D721Med (cell line): ENCODE measurements at places on chromosomes 3 and 15.

GRCh38 chr3:127226946-127227842 is 34.3 kb downstream of the PRR23E start:
- DNase-seq = no peak

DNA sequence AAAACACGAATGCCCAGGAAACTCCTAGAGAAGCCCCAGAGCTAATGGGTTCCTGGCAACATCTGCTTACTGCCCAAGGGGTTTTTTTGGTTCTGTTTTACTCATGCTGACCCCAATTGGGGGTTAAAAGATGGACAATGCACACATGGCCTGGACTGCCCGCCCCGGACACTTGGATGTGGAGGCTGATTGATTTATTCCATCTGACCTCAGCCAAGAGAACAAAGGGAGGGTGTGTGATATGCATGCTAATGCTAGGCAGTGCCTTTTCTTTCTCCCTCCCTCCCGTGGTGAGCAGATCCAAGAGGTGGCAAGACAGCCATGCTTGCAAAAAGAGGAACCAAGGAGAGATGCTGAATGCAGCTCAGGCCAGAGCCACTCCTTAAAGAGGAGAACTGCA is 3.3 kb upstream of the LRTM1 start:
- DNase-seq = no peak

DNA sequence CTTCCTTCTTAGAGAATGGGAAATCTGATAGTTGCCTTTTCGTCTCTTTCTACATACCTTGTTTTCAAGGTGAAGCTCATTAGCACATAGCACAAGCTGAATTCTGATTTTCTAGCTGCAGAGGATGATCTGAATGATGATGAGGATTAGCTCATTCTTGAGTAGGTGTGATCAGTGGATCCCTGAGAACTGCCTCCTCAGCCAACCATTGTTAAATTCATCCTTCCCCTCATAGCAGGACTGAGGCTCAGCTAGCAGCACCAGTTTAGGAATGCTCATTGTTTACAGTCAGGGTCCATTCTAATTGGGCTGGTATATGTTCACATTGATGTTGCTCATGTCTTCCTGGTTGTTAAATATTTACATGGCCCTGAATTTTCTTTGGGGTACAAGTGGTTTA is 299.9 kb upstream of the MME start:
- DNase-seq = no peak

- DNase-seq = no peak
Measured at GRCh38 chr3:40337136-40338108, 27.9 kb downstream of the EIF1B start.

DNA sequence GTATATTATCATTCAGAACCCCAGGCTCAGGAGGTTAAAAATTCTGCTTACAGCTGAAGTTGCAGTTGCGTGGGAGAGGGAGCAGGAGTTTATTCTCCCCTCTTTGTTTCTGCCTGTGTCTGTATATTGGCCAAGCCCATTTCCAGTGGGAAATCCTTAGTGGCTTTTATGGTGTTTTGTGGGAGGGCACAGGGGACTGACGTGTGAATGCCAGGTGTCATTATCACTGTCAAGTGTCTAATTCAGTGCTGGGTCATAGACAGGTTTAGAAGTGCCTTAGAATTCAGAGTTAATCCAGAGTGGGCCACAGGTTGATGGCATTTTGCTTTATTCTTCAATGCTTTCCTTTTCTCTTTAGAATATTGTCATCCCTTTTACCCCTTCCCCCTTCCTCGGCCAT is 33.4 kb downstream of the SLCO3A1 start:
- no peak for DNase-seq

DNA sequence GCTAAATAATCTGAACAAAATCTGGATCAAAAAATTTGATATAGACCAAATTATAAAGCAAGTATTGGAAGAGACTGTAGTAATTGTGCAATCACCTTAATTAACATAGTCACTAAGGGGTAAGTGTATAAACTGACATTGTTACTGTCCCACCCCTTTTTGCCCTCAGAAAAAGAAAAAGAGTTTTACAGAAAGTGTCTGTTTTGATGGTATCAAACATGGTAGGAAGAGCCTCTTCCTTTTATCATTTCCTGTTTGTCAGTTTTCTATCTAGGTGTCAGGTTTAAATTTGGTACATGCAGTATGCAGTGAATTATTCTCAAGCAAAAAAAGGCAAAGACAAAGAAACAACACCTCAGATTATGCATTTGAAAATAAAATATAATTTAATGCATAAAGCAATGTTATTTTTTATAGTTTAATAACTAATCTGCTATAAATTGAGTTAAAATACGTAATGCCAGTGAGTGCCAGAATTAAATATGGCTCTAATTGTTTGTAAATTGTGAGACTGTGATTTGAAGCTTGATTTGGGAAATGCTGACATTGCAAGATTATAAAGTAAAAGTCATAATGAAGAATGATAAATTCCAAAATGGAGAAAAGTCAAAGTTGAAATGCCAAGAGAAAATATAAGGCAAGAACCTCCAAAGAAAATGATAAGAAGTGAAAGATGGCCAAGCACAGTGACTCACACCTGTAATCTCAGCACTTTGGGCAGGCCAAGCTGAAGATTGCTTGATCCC is 30.3 kb upstream of the CMC1 start:
- DNase-seq = no peak

DNA sequence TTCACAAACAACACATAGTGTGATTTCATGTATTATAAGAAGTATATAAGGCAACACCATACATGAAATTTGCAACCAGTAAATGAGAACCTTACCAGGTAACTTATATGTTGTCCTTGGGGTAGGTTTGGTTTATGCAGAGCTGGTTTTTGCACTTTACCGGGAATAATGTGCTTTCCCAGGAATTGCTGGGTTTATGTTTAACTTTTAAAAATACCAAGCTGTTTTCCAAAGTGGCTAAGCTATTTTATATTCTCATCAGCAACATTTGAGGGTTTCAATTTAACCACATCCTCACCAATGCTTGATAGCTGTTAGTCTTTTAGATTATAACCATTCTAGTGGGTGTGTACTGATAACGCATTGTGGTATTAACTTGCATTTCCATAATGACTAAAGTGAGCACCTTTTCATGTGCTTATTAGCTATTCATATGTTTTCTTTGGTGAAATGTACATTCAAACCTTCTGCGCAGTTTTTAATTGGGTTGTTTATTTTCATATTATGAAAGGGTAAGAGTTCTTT is 71.6 kb downstream of the KY start:
- no peak for DNase-seq
